ENCODE measurements at places on chromosomes 16 and 17.

DNA sequence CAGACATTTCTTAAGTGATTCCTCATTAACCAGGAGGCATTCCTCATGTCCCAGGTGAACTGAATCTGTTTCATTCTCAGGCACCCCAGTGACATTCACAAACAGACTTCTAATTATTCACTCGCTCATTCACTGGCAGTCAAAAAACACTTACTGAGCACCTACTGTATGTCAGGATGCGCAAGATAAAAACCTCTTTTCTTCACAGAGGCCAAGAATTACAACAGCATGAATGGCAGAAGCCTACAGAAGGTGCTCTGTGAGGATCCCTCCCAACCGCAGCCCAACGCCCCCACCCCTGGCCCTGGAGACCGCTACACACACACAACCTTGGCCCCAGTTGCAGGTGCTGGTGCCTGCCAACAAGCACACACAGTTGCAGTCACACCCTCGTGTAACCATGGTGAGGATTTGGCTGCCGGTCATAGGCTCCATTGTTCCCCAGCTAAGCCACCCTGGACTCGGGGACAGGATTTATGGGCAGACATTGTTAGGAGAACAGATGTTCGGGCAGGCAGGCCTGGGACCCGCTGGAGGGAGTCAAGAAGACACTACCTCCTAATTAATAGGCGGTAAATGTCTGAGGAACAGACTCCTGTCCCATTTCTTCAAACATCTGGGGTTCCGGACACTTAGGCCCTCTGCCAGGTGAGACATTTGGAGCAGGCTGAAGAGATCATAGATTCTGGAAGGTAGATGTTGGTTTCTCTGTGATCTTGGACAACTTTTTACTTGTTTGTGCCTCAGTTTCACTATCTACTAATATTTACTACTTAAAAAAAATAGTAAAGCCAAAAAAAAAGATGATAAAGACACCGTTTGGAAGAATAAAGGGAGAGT, 43.2 kb downstream of the CUEDC1 start:
- DNase-seq, result no peak

DNA sequence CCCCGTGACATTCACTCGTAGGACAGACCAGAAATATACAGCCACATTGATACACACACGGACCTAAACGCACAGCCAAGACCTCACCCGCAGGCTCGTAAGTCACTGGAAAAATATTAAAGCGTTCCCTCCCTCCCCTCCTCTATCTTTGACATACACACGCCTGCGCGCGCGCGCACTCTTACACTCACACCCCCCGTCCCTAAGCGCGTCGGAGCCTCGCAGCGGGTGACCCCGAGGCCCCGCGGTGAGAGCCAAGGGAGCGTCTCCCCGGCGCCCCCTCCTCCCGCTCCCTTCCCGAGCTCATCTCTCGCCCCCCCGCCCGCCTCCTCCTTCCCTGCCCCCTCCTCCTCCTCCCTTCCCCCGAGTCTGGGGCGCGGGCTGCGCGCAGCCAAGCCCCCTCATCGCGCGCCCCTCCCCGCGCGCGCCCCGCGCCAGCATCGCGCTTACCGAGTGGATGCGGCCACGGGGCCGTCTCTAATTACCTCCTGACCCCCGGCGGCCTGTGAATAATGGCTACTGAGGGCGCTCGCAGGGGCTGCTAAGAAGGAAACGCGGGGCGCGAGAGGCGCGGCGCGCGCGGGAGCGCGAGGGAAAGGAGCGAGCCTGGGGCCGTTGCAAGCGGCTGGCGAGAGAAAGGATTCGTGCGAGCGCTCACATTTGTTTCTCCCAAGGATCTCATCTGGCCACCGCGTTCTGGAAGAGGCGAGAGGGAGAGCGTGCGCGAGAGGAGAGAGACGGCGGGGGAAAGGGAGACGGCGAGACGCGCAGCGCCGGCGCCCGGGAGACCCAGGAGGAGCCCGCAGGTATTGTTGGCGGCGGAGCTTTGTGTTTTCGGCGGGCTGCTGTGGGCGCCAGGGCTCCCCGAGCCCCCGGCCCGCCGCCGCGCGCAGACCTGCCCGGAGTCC, 42.4 kb downstream of the RAI1 start:
- DNase-seq, result no peak

DNA sequence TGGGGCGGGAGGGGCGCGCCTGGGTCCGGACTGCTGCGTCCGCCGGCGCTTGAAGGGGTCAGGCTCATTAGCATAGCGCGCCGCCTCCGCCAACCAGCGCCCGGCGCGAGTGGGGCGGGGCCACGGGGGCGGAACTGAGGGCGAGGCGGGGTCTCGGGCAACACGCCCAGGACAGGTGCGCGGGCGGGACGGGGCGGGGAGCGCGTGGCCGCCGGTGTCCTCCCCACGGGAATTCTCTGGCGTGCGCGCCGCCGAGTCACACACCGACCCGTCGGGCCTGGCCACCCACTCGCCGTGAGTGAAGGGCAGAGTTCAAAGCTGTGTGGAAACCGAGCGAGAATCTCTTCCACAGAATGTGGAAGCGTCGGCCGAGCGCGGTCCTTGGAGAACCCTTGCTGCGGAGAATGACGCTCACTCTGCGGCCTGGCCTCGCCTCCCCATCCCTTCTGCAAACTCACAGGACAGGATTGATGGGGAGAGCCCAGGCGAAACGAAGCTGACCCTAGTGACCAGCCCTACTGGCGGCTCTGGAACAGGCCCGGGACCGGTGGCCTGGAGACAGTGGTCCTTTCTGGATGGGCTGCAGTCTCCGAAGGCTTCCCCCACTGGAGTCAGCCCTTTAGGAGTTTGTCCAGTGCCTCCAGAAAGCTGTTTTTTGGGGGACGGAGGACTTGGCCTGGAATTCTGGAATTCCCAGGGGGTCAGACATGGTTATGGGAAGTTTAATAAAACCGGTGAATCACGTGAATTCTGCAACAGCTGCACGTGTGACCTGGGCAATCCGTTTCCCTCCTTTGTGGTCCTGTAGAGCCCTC, at the start of gene SNAI3:
Gene SNAI3, minus strand, starts transcription at position 69 of the 815 bp plus-strand sequence. CDS start 101 bp downstream, outside the sequence.
- peak; percentile 87 for DNase-seq

- no peak for DNase-seq
Observed at GRCh38 chr17:61731330-61731729, 132.0 kb downstream of the BRIP1 start.

- no peak for DNase-seq
Observed at GRCh38 chr17:43987131-43988021, 17.0 kb upstream of the NAGS start.

DNA sequence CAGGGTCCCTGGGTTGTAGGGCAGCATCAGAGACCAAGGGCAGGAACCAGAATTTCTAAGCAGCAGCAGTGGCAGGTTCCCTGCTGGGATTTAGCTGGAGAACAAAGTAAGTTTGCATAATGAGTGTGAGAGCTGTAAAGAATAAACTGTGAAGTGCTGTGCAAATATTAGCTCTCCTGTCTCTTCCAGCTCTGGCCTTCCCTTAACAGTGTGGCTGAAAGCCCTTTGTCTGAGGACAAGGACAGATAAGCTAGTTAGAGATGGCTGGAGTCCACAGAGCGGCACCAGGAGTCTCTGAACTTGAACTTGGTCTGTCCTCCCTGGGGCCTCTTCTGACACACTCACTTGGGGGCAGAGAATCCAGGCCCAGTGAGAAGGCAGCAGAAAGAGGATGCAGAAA, 98.2 kb upstream of the WSCD1 start:
- no peak for DNase-seq

DNA sequence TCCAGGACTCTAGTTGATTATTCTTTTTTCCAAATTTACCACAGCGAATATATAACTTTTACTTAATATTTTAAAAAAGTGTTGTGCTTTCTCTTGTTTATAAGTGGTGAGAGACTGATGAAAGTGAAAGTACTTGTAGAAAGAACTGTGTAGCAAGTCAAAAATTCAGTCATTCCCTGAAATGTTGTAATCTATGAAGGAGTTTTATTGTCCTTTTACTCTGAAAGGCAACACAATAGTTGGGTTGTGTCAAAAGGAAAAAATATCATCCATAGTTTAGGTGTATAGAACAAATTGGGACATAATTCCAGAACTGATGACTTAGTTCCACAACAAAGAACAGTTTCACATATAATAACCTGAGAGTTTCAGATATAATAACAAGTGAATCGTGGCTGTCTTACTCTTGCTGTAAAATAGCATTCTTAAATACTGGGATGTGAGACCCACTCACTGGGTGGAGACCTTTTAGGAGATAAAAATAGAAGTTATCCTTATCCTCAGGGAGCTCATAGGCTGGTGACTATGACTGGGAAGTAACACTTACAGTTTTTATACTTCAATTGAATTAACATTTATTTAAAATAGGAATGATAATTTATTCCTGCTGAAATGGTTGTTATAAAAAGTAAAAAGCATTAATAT, 20.6 kb downstream of the CYB5B start:
- no peak for DNase-seq

DNA sequence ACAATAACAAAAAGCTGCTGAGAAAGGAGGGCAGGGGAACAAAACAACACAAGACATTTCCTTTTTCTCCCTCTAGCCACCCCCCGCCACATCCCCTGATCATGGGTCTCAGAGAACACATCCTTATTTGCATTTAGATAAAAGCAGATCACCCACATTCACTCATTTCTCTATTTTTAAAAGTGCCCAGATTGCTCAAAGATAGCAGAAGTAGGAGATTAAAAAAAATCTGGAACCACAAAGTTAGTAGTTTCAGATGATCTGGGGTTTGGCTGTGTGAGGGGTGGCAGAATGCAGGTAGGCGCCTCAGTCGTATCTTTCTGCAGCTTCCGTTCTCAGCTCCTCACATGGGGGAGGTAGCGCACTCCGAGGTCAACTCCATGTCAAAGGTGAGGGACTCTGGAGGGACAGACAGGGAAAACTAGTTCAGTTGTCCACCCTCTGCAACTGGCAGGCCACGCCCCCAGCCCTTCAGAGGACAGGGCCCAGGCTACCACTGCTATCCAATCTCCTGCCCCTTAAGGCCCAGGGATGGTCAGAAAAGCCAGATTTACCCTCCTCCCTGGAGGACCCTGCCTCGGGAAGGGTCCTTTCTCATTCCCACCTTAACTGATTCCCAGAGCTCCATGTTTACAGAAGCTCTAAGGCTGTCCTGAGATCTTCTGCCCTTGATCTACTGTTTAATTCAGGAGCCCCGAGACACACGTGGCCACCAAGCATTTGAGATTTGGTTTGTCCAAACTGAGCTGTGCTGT, 27.3 kb downstream of the STAT5A start:
- peak; percentile 35 for DNase-seq

DNA sequence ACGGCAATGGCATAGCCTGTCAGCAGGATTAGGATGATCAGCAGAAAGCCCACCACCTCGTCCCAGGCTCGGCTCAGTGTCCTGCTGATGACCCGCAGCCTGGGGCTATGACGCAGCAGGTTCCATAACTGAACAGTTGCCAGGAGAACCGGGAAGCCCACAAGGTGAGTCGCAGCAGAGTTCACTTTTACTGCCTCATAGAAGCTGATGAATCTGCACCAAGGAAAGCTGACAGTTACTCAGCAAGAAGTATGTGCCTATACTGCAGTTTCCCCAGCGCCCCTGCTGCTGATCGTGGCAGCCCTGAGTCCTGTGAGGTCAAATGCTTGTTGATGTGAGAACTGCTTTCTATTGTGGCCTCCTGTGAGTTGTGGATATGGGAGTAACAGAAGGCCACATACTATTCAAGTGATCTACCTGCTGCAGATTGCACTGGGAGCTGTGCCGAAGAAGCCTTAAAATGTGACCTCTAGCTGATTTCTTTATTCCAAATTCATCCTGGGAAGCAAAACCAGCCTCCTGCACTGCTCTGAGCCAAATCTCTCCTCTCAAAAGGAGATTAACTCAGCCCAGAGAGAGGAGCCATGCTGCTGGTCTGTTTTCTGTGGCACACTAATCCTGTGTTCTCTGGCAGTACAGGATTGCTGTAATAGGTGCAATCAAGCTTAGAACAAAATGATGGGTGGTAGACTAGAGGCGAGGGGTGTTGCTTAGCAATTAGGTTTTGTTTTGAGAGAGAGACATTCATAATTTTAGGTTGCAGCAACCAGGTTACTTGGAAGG, 38.8 kb downstream of the IST1 start:
- DNase-seq, result no peak

DNA sequence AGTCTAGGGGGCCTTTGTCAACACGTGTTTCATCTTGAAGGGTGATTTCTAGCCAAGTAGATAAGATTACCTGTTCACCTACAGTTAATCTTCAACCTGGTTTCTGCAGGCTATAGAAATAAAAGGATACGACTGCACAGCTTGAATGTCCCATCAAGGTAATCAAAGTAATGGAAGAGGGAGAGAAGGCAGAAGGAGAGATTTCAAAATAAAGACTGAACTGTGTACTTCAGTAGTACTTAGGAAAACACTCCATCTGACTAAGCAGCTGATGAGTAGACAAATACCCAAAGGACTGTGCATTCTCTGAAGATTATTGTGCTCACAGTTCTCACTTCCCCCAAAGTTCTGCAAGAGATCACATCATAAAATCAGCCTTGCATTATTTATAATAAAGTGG, 5.8 kb upstream of the RFFL start:
- no peak for DNase-seq

GRCh38 chr17:1029196-1029921, 32.4 kb downstream of the TIMM22 start:
- no peak for DNase-seq

DNA sequence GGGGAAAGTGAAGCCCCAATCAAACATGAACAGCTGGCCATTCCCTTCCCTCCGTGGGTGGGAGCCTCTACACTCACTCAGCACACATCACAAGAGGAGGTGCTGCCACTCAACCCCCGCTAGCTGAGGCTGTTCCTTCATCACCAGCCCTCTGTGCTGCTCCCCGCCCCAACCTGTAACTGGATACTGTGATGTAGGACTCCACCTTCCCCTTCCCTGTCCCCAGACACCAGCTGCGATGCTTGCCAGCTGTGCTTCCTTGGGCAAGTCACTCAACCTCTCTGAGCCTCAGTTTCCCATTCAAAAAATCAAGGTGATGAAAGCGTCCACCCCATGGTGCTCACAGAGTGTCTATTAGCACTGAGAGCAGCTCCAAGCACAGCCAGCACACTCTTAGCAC, 273.2 kb downstream of the MRTFB start:
- no peak for DNase-seq

DNA sequence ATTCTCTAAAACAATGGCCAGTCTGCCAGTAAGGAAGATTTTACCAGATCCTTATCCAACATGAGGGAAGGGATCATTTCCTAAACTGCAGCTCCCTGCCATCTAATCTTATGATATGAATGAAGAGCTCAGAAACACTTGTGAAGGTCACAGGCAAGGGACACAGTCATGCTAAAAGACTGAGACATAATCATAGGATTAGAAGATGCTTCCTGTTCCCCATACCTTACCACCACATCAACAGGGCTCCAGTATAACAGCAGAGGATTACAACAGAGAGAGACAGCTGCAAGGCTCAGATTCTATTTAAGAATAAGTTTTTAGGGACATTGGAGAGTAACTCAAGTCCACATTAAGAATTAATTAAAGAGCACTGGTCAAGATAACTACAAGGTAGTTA, 93.3 kb downstream of the BRIP1 start:
- no peak for DNase-seq

GRCh38 chr17:32783602-32784001, 93.3 kb downstream of the MYO1D start:
- peak; percentile 62 for DNase-seq

DNA sequence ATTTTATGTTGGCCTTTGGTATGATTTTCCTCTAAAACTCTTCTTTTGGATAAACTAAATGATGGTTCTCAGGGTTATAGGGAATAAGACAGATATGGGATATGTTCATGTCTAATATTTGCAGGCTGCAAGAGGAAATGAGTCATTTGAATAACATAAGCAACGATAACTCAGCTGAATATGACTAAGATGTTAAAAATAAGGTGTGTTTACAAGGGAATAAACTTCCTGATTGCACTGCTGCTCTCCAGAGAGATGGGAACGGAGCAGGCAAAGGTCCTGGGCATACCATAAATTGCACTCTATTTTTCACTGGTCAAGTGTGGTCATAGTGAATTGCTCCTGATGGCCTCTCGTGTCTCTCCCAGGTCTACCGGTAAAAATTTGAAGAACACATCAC, 666.2 kb downstream of the TOX3 start:
- no peak for DNase-seq

GRCh38 chr16:77579351-77579891, 142.9 kb upstream of the NUDT7 start:
- DNase-seq, result no peak

All from CD4-positive, alpha-beta T cell treated with Interleukin-10 for 1 hour (primary cell).